Activated effector memory CD4-positive, alpha-beta T cell treated with anti-CD3 and anti-CD28 coated beads, Interleukin-2, amount 50 U/mL, for 16 hours (primary cell): ENCODE measurements at places on chromosomes 16 and 17.

DNA sequence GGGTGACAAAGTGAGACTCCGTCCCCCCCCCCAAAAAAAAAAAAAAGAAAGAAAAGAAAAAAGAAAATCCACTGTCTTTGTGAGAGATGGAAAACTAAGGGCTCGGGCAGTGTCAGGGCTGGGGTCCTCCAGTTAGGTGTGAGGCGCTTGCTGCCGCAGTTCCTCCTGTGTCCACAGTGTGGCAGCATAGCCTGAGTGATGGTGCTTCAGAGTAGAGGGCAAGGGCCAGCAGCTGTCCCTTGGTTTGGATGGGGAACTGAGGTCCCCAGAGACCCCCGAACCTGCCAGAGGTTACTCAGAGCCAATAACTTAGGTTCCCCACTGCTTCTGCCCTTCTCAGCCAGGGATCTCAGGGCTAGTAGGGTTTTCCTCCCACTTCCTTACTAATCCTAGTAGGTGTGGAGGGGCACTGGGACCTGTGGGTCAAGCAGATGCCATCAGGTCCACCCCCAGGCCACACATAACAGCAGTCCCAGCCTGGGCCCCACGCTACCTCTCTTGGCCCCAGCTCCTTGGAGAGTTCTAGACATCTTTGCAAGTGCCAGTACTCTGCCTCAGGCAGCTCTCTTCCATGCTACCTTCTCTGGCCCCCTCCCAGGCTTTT is 7.9 kb upstream of the LLGL1 start:
- DNase-seq, result peak; percentile 91

GRCh38 chr17:1034652-1035210 is 37.8 kb downstream of the TIMM22 start:
- no peak for DNase-seq

GRCh38 chr17:42078396-42079043 is 19.8 kb downstream of the ZNF385C start:
- no peak for DNase-seq

DNA sequence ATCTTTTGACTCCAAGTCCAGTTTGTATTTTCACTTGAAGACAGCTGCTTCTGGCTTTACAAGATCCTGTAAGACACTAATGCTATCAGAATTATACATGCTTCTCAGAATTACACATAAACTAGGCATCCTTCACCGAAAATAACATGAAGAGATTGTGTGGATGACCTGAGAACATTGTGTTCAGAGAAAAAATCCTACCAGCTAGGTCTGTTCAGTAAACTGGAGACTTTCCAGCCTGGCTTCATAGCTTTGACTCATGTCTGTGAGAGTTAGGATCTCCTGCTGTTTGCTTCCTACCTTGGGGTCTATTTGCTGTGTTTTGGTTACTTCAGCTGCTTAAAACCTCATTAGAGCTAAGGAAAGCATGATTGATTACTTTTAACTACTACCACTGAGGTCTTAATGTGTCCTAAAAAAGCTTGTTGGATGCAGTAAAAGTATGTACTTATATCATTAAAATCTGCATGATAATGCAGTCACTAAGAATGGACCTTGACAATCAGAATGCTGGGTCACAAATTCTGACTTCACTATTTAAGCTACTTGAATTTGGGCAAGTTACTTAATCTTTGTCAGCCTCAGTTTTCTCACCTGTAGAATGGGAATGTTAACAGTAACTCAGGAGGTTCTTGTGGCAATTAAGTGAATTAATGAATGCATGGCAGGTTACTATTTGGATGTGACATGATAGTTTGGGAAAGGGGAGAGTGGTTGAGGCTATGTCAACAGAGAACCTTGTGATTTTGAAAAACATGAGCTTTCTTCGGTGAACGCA is 8.0 kb upstream of the MYH13 start:
- DNase-seq, result no peak

DNA sequence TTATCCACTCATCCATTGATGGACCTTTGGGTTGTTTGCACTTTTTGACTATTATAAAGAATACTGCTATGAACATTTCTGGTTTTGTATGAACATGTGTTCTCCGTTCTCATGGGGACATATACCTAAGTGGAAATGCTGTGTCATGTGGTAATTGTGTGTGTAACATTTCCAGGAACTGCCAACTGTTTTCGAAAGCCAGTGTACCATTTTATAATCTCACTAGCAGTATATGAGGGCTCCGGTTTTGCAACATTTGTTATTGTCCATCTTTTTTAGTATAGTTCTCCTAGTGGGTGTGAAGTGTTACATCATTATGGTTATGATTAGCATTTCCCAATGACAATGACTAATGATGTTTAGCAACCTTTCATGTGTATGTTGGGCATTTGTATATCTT is 5.1 kb upstream of the TRIM25 start:
- DNase-seq, result no peak

DNA sequence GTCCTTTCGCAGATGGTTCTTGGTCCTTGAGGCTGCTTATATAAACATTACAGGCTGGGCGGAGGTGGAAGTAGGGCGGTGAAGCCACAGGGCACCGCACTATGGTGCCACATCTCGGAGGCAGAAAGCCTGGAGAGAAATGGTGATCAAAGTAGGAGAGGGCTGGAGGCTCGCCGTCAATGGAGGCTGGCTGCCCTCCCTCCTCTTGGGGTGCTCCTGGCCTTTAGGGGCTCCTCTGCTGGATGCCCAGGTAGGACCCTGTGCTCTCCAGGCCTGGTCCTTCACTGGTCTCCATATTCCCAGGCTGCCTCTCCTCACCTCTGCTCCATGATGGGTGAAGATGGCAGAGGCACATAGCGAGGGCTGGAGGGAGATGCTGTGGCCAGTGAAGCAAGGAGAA is 2.1 kb upstream of the TLCD2 start:
- no peak for DNase-seq

GRCh38 chr17:70353408-70354092 is 184.2 kb downstream of the KCNJ2 start:
- DNase-seq, result no peak

GRCh38 chr17:33310296-33310695 is 17.2 kb upstream of the ASIC2 start:
- DNase-seq, result no peak

DNA sequence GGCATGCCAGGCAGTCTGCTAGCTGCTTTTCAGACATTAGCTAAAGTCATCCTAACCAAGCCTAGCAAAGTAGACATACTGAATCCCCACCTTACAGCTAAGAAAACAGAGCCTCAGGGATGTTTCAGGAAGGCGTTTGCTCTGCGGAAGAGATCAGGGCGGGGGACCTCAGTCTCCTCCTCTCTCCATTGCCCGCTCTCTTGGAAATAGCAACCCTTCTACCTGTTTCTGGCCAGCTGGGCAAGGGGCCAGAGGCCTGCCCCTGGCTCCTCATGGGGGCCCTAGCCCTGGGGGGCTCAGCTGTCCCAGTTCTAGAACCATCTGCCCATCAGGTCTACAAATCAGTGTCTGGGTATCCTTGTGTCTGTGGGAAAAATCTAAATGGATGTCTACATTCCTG is 14.5 kb downstream of the PITPNM3 start:
- no peak for DNase-seq
